Stimulated activated CD8-positive, alpha-beta memory T cell treated with anti-CD3 and anti-CD28 coated beads, Interleukin-2, amount 100 ng/mL, for 1 hour (primary cell): ENCODE measurements at places on chromosomes 3 and 15.

GRCh38 chr3:8509961-8510360 lies 8.3 kb downstream of the LMCD1 start:
- DNase-seq: no peak

- no peak for DNase-seq
Observed at GRCh38 chr3:154775821-154776548, 304.1 kb upstream of the MME start.

- no peak for DNase-seq
Observed at GRCh38 chr3:49807431-49808114, 4.5 kb downstream of the INKA1 start.

DNA sequence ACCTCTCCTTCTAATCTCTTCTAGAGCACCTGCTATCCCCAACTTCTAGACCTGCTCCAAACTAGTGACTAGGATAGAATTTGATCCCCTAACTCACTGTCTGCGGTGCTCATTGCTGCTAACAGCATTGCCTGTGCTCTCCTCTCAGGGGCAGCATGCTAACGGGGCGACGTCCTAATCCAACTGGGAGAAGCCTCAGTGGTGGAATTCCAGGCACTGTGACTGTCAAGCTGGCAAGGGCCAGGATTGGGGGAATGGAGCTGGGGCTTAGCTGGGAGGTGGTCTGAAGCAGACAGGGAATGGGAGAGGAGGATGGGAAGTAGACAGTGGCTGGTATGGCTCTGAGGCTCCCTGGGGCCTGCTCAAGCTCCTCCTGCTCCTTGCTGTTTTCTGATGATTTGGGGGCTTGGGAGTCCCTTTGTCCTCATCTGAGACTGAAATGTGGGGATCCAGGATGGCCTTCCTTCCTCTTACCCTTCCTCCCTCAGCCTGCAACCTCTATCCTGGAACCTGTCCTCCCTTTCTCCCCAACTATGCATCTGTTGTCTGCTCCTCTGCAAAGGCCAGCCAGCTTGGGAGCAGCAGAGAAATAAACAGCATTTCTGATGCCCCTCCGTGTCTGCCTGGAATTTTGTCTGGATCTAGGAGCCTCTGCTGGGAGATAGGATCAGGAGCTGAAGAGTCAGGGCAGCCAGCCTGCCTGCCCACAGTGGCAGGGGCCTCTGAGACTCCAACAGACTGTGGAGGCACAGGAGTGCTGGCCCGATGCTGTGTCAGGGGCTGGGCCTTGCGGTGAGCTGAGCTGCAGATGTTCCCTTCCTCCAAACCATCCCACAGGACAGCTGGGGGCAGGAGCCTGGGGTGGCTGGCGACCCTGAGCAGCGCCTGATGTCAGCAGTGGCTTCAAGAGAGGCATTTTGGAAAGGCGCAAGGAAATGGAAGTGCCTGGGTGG lies 3.0 kb downstream of the ISLR start:
- DNase-seq: no peak
